T1000 (cell line): ENCODE measurements at places on chromosomes 1 and 21.

- no peak for DNase-seq
Measured at GRCh38 chr21:35658242-35658641, 402.1 kb downstream of the SETD4 start.

DNA sequence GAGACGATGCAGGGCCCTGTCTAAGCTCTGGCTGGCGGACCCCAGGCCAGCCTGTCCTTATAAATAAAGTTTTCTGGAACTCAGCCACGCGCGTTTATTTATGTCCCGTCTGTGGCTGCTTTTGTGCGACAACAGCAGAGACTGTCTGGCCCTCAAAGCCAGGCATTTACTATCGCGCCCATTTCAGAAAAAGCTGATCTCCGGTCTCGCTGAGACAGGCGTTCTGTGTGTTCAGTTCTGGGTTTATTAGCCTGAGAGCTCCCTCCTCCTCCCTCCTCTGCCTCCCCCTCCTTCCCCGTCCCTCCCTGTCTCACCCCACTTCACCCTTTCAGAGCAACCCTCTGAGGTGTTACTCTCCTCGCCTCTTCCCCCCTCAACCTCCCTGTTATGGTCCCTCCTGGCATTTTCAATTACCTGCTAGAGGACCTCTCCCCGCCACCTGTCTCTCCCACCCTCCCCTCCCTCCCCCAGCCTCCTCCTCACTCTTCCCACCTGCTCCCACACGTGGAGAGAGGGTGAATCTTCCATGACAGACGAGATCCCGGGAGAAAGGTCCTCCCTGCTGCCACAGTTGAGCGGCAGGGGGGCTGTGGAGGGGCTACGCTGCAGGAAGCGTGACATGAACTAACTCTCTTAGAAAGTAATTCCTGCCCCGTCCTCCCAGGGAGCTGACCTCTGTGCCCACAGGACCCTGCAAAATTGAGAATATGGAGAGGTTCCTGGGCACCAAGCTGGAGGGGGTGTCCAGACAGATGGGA, 59.9 kb downstream of the SPSB1 start:
- DNase-seq: no peak

DNA sequence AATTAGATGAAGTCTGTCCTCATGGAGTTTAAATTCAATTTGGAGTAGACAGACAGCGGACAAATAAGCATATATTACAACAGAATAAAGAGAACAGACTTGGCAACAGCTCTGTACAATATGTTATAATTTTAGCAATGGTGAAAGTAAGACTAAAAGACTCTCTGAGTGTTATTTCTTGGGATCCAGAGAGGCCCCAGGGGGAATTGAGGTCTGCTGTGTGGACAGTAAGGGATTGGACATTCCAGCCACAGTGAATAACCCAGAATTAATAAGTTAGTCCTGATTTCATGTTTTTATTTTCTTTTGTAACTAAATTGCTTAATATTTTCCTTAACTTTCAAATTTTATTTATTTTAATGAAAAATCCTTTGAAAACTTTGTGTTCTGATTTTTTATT, 101.7 kb downstream of the PATJ start:
- DNase-seq: no peak

GRCh38 chr1:87204921-87205320, 123.8 kb upstream of the LMO4 start:
- no peak for DNase-seq

- no peak for DNase-seq
Measured at GRCh38 chr1:238991765-238992495, 394.4 kb upstream of the CHRM3 start.

DNA sequence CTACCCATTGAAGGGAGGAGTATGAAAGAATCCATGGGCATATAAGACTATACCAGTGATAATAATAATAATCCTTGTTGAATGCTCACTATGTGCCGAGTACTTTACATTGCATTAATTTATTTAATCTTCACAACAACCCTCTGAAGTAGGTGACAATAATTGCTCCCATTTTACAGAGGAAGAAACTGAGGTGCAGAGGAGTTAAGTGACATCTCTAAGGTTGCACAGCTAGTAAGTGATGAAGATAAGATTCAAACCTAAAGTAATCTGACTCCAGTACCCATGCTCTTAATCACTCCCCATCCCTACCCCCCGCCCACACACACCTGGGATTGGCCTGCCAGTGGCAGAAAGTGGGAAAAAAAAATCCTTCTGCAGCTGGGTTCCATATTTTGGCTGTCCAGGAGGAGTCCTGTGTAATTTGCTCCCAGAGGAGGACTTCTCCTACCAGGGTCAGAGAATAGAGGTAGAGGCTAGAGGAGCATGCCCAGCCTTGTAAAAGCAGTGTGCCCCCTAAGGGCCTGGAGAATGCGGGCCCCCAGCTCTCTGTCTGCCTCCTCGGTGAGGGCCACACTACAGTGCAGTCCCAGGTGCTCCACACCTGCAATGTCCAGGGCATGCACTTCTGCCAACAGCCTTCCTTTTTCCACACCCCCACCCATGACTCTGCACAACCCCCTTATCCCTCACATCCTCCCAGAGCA, 57.8 kb downstream of the TMEM53 start:
- DNase-seq: no peak

GRCh38 chr1:94940738-94941137, 13.8 kb upstream of the CNN3 start:
- no peak for DNase-seq

DNA sequence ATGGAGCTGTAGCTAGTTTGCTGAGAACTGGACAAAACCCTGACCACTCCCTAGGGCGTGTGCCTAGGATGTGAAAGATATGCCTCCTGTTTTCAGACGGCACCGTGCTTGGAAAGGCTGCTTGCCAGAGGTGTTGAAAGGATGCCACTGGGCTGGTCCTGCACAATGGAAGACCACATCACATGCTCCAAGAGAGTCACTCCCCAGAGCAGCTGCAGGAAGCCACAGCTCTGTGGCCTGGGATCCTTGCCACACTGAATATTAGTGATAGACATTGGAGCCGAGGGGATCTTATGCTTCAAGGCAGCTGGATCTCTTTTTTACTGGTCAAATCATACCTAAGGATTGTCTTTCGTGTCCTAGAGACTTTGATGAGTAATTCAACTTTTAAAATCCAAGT, 6.6 kb upstream of the APP start:
- no peak for DNase-seq

DNA sequence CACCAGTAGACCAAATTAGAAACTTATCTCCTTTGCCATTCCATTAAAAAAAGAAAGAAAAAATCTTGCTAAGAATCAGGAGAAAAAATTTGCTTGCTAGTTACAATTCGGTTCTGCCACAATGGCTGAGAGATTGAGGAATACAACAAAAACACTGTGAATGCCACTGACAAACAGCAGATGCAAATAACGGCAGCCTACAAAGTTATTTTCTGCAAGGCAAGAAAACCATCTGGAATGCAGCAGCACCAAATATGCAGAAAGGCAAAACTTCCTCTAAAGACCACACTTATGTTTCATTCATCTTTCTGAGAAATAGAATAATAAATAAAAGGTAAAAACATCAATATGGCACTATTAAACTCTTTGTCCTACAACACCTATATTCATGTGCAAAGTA, 75.7 kb downstream of the ENAH start:
- DNase-seq: no peak

DNA sequence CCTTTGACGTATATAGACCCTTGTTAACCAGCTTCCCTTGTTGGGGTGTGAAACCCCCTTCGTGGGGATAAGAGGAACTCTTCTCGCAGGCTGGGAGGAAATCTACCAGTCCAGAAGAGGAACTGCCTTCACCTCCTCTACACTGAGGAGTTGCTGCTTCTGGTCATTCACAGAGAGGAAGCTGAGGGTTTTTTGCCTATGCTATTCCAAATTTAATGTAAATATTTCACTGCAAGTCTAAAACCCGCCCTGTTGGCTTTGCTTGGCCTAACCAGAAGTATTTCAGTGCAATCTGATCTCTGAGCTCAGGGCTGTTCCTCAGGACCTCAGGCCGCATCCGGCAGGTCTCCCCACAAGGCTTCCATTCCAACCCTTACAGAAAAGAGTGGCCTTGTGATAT, 150.1 kb downstream of the HIVEP3 start:
- DNase-seq: no peak

DNA sequence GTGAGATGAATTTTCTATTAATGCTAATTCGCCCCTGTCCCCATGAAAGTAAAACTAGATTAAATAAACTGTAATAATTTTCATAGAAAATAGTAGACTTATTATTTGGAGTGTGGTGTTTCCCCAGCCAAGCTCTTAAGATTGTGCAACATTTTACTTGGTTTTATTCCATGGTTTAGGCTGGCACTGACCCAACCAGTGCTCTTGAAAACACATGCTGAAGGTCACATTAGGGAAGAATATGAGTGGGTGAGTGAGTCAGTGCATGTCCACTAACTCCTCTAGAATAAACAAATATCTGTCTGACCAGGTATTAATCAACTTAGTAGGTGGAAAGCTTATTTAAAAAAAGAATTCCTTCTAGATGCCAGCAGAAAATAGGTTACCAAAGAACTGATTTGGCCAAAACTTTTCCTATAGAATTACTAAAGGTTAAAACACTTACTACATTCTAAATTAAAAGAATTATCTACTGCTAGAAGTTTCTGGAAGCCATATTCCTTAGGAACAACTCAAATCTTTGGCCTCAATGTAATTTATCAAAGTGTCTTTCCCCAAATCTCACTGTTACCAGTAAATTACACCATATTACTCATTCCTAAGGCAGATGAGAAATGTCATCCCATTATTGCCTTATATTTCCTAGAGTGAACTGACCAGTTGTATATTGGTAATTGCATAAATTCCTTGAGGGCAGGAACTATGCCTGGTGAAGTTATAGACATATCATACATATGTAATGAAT, 89.7 kb upstream of the RGS1 start:
- DNase-seq: peak; percentile 45

- DNase-seq: no peak
Measured at GRCh38 chr1:246004301-246004700, 502.8 kb downstream of the SMYD3 start.

- DNase-seq: no peak
Measured at GRCh38 chr1:13760921-13761320, 60.9 kb downstream of the PRDM2 start.

DNA sequence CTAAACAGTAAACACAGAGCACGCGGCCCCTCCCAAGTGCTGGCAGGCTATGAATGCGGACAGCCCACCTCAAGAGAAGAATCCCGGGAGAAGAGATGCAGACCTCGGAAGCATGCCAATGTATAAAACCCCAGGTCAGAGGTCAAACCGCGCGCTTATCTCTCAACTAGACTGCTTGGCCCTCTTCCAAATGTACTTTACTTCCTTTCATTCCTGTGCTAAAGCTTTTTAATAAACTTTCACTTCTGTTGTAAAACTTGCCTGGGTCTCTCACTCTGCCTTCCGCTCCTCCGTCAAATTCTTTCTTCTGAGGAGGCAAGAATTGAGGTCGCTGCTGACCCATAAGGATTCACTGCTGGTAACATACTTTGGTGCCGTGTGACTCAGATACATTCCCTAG, 216.0 kb downstream of the S1PR1 start:
- no peak for DNase-seq

DNA sequence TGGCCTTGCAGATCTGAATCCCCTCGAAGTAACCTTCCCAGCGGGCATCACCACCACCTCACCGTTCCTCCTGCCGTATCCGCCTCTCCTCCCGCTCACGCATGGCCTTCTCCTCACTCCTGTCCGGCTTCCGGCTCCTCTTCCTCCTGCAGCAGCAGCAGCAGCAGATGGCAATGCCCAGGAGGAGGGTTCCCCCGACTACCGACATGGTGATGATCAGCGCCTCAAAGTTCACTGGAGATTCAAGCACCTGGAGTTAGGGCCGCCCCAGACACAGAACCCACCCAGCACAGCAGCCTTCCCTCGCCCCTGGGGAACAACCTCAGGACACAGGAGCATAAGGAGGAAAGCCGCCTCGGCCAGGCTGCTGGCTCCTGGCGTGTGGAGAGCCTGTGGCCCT, 17.4 kb downstream of the PTTG1IP start:
- no peak for DNase-seq

- no peak for DNase-seq
Measured at GRCh38 chr1:3359756-3360440, 94.6 kb upstream of the ARHGEF16 start.

- DNase-seq: no peak
Measured at GRCh38 chr1:203589595-203589994, 37.0 kb upstream of the ATP2B4 start.

GRCh38 chr1:41672173-41672572, 187.7 kb upstream of the EDN2 start:
- peak; percentile 73 for DNase-seq

GRCh38 chr1:2806591-2806990, 5.1 kb upstream of the TTC34 start:
- no peak for DNase-seq

DNA sequence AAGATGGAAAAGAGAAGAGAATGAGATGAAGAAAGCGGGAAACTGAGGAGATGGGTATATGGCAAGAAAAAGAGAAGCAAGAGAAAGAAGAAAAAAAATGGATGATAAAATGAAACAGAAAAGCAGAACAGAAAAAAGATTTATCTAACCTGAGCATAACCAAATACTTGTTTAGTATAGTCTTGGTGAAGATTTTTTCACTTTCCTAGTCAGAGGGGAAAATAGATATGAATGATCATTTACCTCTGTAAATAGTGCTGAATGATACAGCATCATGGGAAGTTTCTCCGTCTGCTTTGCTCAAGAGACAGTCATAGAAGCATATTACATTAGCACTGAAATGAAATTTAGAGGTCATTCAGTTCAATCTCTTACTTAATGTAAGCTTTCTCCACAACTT, 36.1 kb upstream of the PLPPR4 start:
- DNase-seq: no peak

DNA sequence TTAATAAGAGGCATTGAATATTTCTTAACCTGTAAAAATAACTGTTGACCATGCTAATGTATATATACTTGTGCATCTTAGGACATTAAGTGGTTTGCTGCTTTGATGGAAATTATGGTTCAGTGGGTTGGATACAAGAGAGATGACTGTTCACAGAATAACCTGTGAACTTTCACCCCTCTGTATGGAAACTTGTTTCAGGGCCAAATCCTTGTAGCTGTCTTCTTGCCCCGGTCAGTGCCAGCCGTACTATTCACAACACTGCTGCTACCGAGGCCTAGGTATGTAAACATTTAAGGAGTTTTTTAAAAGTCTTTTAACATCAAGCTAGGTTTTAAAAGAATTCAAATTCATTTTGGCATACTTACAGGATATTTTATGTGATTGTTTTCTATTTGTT, 16.1 kb downstream of the DONSON start:
- no peak for DNase-seq

GRCh38 chr1:68117416-68117815, 67.0 kb upstream of the DIRAS3 start:
- no peak for DNase-seq

DNA sequence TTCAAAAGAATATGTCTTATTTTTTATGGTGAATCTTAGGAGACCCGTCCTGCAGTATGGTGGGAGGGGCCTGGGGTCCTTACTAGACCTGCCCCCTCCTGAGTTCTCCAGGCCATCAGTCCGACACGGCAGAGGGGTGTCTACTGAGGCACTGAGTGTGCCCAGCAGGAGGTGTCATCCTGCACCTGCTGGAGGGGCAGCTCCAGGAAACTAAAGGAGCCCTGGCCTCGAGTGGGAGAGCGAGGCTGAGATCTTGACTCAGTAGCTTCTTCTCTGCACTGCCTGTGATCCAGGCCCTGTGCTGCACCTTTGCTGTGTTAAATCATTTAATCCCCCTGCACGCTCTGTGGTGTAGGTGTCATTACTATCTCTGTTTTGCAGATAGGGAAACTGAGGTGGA, 587.7 kb downstream of the PTPRU start:
- no peak for DNase-seq

GRCh38 chr21:46171996-46172862, 12.0 kb downstream of the SPATC1L start:
- no peak for DNase-seq
